Myometrial cell (primary cell): ENCODE measurements at places on chromosomes 2 and 18. TPM values are rescaled to one million over a fixed set of nuclear protein-coding genes. Genes with fewer than 3 reads are reported as not detected.

SCYGR6 gene
- total RNA-seq: not detected in 2 replicates

CEP68 gene
- 3.7 and 6.0 TPM in 2 replicates for total RNA-seq

RBM43 gene
- 5.2 and 9.2 TPM in 2 replicates for total RNA-seq

CCDC68 gene
- total RNA-seq: 17.9 and 24.3 TPM in 2 replicates

GPAT2 gene
- total RNA-seq: 3.0 and 9.2 TPM in 2 replicates

TGFA gene
- total RNA-seq: not detected in 2 replicates

DSG4 gene
- total RNA-seq: not detected in 2 replicates

TMEM247 gene
- total RNA-seq: not detected in 2 replicates

MC2R gene
- total RNA-seq: not detected in 2 replicates

GDF7 gene
- under 0.01 and 0.53 TPM in 2 replicates for total RNA-seq

MC5R gene
- total RNA-seq: not detected in 2 replicates

AOX1 gene
- 116 and 131 TPM in 2 replicates for total RNA-seq

DSG2 gene
- 9.8 and 15.6 TPM in 2 replicates for total RNA-seq

IL1RL1 gene
- total RNA-seq: 0.29 and 2.5 TPM in 2 replicates

PMAIP1 gene
- total RNA-seq: 30.0 and 33.5 TPM in 2 replicates

ID2 gene
- total RNA-seq: 44.1 and 68.6 TPM in 2 replicates

CDCA7 gene
- 7.2 and 14.9 TPM in 2 replicates for total RNA-seq

DNAH7 gene
- 0.18 and 0.86 TPM in 2 replicates for total RNA-seq

SLC11A1 gene
- total RNA-seq: 0.18 and 0.29 TPM in 2 replicates

PTPRM gene
- 26.5 and 29.6 TPM in 2 replicates for total RNA-seq
